Renal cortical epithelial cell (primary cell): ENCODE measurements at places on chromosomes 4 and X. TPM values are rescaled to one million over a fixed set of nuclear protein-coding genes. Genes with fewer than 3 reads are reported as not detected.

GRCh38 chr4:13918110-13918509 lies 290.6 kb upstream of the BOD1L1 start:
- DNase-seq = peak; percentile 96

GRCh38 chr4:144411119-144411518 lies 234.8 kb upstream of the HHIP start:
- no peak for DNase-seq

DNA sequence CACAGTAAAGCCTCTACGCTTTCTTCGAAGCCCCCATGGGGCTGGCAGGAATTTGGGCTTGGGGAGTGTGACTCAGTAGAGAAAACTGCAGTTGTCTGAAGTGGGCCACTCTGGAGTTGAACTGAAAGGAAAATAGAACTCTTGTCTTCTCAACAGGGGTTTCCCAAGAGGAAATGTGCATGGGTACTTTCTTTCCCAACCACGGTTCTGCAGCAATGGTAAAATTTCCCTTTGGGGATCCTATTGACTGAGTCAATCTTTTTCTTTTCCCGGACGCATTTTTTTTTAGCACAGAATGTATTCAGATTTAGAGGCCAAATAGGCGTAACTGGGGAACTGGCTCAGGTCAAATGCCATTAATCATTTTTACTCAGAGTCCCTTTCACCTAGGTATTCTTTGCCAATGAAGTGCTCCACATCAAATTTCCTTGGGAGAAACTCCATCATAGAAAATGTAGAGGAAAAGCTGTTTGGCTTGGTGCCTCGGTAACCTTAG lies 269.3 kb downstream of the STIM2 start:
- peak; percentile 78 for DNase-seq

DNA sequence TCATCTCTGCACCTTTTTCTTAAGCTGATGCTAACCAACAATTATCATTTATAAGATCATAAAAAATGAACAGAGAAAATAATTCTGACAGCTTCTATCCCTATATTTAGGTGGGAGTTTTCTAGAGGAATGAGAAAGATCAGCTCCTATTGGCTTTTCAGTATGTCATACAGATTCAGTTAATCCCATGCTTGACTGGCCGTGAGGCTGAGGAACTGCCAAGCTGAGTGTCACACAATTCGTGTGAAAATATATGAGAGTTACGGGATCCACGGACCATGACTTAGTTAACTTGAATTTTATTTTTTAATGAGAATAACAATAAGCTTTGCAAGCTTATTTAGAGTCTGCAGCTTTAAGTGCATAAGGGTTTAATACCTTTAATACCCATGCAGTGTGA lies 37.5 kb downstream of the PHEX start:
- DNase-seq = no peak

The ALB gene
- not detected in 2 replicates for total RNA-seq

The SRPX gene
- total RNA-seq = 5.9 and 8.3 TPM in 2 replicates
